ENCODE measurements at places on chromosomes 3 and 15.
A peak's percentile ranks its signal among the peaks of the same experiment; 100 is the strongest.

DNA sequence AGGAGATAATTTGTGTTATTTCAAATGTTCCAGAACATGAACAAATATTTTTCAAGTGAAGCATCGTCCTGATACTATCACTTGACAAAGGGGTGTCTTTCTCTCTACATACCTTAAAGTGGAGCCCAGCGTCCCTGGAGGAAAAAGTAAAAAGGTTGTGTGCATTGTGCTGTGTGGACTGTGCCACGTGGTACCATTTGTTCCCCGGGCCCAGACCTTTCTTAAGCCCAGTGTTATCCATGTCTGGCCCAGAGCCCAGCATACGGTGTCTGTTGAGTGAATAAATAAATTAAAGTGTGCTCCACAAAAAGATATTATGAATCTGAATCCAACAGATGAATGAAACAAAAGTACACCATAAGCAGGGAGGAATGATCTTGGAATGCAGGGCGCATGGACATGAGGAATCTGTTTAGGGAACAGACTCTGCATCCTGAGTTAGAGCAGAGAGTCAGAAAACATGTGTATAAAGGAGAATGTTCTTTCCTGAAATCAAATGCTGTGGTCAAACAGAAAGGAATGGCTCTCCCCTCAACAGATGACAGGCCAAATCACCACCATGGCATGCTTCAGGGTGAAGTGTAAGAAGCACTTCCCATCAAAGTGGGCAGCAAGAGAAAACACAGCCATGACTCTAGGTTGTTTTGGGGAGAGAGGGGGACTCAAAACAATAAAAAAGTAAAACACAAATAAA lies 8.1 kb upstream of the PRSS50 start:
- DNase-seq: no peak

DNA sequence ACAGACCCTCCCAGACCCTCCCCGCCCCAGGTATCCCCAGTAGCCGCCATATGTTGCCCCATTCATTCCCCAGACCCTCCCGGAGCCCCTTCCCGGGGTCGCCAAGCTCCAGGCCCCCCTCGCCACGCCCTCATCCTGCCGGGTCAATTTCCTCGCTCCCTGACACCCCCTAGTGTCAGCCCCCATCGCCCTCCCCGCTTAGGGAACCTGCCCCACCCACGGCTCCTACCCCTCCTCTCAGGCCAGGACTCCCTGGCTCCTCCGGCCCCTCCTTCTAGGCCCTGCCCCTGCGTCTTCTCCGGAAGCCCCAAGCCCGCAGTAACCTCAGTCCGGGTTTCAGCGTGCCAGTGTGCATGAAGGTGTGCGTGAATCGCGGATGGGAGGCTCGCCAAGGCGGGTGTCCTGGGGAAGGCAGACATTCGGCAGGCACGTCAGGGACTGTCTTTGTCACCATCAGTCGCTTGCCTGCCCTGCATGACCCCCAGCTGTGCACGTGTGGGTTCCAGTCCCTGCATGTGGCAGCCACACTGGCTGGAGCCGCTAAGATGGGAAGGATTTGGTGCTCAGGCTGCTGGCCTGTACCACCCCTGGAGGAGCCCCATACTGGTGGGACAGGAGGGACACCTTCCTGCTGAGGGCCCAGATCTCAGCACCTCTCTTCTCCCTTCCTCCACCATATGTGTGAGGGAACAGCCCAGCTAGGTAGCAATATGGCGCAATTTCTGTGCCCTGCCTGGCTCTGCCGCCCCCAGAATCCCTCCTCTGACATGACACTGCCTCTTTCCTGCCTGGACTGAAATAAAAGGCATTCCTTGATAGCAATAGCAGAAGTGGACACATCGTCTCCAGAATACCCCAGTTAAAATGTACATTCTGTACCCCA lies 693 bp downstream of the DISP2 start:
- peak; percentile 48 for DNase-seq

DNA sequence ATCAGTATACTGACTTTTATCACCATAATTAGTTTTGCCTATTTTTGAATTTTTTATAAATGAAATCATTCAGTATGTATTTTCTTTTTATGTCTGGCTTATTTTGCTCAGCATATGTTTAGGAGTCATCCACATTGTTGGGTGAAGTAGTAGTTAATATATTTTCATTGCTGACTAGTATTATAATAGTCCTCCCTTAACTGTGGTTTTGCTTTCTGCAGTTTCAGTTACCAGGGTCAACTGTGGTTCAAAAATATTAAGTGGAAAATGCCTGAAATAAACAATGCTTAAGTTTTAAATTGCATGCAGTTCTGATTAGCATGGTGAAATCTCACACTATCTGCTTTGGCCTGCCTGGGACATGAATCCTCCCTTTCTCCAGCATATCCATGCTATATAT lies 39.5 kb upstream of the PRR23C start:
- no peak for DNase-seq

DNA sequence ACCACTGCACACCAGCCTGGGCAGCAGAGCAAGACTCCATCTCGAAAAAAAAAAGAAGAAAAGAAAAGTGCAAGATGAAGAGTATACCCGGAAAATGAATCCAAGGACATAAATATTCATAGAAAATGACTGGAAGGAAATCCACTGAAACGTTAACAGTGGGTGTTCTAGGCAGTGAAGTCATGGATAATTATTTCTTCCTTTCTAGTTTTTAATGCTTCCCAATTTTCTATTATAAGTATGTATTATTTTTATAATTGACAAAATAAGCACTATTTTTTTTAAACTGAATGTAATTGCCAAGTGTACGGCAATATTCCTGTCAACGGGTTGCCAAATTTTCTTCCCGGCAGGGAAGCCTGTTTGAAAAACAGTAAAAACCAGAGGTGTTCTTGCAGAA lies 37.4 kb upstream of the MGLL start:
- no peak for DNase-seq

DNA sequence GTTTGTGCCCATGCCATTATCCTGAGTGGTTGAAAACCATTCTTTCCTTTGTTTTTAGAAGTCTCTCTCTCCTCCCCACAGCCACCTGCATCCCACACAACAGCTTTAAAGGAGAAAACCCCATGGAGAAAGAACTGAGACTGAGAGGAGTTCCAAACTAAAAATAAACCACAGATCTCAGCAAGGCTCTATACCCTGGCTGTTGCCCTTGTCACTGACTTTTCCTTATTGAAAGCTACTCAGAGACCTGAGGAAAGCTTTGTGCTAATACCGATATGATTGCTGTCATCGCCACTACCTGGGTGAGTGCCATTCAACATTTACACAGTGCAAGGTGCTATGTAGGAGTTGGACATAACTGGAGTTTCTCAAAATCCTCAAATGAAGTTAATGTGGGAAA lies 55.5 kb upstream of the RASGRP1 start:
- no peak for DNase-seq

DNA sequence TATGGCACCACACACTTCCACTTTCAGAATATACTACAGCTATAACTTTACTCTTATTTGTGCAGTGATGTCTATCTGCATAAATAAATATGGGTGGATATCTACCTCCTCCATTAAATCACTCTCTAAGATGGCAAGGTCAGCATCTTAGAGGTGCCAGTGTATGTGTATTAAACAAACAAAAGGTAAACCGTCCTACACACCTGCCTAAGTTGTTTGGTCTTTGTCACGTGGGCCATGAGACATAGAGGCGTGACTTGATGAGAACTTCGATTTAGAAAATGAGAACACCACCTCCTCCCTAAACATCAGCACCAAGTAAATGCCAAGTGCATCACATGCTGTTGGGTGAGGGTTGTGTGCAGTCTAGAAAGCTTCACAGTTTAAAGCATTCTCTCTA lies 310.6 kb downstream of the GRM7 start:
- no peak for DNase-seq

DNA sequence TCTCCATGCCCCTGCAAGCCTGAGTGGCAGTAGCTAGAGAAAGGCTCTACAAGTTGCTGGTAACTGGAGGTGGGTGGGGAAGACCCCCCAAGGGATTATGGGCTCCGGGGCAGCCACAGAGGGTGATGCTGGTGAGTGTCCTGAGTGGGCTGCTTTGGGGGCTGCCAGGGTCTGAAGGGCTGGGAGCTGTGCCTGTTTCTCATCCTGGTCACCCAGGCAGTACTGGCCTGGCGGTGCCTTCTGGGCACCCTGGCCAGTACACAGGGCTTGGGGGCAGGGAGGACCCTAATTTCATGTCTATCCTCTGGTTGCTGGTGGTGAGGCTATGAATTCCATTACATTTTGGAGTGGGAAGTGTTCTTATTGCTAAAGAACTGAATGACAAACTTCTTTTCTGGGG lies 46.1 kb upstream of the GATM start:
- no peak for DNase-seq

GRCh38 chr3:47034868-47035489 lies 55.5 kb downstream of the NBEAL2 start:
- no peak for DNase-seq

DNA sequence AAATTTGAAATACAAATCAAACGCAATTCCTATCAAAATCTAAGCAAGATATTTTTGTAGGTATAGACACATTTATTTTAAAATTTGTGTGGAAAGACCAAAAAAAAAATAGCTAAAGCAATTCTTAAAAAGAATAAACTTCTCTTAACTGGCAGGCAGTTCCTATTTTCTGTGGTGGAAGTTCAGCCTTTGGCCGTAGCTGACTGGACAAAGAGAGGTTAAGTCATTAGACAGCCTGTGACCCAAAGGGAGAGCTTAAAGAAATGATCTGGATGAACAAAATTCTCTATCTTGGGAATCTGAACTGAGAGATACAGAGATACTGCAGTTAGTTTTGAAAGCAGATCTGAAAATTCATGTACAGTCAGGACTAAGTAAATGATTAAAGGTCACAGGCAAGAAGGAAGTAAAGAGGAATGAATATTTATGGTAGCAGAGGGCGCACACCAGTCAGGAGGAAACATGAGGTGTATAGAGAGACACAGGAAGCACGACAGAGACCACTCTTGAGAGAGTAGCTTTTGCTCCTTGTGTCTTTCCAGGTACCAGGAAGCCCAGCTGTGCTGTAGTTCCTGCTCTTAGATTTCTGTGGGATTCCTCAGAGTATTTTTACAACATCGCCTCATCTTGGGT lies 57.5 kb downstream of the TPRG1 start:
- DNase-seq: no peak

DNA sequence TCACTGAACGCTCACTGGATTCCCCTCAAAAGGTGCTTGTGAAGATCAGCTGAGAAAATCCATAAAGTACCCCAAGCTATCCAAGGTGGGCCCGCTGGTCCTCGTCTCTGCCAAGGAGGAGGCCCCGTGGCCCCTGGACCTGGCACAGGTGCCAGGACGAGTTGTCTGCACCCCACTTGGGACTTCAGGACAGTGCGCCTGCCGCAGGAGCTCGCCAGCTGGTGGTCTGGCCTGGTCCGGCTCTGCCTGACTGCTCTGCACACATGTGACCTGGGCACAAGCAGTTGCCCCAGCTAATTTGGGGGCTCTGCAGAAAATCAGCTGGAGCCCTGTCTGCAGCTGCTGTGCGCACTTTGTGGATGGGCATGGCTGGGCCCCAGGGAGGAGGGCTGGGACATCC lies 159.9 kb downstream of the NSMCE3 start:
- DNase-seq: no peak

DNA sequence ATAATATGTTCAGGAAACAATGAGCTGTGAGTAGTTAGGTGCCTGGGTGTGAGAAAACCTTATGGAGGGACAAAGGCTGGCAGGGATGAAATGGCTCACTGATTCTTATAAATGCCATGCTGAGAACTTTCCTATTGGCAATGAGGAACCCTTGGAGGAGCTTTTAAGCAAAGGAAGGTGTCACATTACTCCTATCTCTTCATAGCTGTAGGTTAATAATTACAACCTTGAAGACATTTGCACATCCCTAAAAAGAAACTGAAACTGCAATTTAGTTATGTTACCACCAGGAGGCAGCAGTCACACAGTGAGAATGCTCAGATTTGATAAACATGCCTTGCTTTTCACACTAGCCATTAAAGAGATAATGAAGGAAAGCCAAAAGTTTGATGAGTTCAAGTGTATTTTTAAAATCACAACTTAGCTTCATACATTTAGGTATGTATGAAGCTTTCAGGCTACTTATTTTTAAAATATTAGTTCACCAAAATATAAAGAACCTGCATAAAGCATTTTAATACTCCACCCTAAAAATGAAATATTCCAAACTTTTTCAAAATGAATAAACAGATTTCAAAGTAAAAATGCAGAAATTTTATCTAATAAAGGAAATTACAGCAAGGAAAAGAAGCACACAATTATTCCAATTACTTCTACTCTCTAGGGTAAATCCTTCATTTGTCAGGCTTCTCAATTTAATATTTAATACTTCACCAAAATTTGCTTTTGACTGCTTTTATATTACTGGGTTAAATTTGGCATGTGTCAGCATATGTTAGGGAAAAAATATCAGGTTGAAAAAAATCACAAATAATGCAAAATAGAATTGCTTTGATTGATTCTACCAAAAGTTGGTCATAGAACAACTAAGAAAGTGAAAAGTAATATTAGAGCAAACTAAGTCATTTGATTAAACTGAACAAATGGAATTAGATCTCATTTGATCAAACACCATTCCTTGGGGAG lies 136.9 kb upstream of the SLC2A2 start:
- peak; percentile 25 for DNase-seq

DNA sequence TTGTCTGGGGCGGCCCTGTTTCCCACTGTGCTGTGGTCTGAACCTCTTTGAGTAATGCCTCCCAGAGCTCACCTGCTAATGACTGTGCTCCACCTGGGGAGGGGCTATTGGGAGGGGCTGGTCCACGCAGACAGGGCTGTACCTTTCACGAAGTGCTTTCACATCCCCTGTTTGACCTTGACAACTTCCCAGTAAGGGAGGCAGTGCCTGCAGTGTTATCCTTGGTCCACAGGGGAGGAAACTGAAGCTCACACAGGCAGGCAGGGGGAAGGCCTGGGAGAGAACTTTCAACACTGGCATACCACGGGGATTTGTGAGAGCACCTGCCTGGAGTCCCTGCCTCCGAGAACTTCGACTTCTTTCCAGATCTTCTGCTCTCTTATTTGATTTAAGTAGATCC lies 91.2 kb downstream of the CACNA1D start:
- DNase-seq: no peak

- DNase-seq: no peak
Measured at GRCh38 chr3:127953091-127954035, 38.3 kb downstream of the KBTBD12 start.

DNA sequence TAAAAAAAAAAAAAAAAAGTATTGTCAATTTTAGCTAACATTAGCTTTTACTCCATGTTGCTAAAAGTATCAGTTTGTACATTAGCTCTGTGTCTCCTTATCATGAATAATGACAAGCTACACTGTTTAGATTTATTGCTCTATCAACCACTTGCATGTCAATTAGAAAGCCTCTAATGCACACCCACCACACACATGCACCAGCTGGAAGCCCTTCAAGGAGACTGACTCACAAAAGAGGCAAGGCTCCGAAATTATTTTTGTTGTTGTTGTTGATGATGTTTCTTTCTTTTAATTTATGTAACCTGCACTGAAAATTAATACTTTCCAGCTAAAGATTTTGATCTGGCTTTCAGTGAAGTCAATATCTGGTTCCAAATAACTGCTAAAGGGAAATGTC lies 71.5 kb downstream of the ETFA start:
- no peak for DNase-seq

DNA sequence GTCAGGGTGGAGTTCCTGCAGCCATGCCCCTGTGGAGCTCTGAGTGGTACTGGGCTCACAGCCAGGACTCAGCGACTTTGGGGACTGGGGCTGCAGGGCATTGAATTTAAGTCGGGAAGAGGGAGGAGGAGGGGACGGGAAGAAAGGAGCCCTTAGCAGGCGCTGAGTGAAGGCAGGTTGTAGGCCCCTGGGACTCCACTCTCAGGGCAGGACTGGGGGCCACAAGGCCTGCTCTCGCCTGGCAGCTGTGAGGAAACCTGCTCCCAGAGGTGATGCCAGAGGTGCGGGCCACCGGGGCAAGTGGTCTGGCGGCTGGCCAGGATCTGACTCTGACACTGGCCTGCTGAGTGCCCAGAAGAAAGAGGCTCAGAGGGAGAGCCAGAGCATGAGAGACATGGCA lies 73.5 kb downstream of the EPHB3 start:
- no peak for DNase-seq

- DNase-seq: no peak
Measured at GRCh38 chr3:159144891-159145290, 343.0 kb downstream of the MFSD1 start.

All from activated CD4-positive, alpha-beta T cell treated with anti-CD3 and anti-CD28 coated beads for 36 hours (primary cell).